ENCODE measurements at places on chromosomes 16 and 17.

DNA sequence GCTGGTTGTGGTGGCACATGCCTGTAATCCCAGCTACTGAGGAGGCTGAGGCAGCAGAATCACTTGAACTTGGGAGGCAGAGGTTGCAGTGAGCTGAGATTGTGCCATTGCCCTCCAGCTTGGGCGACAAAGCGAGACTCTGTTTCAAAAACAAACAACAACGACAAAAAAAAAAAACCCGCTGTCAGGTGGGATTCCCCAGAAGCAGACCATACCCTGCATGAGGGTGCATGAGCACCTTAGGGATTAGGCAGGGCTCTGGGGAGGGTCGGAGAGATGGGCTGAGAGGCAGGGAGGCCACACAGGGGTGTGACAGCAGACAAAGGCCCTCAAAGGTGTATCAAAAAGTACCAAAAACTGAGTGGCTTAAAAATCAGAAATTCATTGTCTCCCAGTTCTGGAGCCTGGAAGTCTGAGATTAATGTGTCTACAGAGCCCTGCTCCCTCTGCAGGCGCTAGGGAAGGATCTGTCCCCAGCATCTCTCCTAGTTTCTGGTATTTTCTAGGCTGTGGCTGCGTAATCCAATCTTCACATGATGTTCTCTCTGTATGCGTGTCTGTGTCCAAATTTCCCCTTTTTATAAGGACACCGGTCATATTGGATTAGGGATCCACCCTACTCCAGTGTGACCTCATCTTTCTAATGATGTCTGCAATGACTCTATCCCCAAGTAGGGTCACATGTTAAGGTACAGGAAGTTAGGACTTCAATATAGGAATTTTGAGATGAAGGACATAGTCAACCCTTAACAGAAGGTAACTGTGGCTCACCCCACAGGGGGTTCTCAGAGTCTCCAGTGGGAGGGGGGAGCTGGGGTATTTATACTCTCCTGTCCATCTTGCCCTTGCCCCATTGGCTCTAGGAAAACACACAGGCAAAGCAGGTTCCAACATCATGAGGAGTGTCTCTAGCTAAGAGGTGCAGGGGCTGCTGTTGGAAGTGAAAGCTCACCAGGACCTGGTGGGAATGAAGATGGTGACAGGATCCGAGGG lies 13.6 kb upstream of the TVP23A start:
- no peak for DNase-seq

- DNase-seq: no peak
Observed at GRCh38 chr16:80664226-80664625, 123.4 kb downstream of the DYNLRB2 start.

DNA sequence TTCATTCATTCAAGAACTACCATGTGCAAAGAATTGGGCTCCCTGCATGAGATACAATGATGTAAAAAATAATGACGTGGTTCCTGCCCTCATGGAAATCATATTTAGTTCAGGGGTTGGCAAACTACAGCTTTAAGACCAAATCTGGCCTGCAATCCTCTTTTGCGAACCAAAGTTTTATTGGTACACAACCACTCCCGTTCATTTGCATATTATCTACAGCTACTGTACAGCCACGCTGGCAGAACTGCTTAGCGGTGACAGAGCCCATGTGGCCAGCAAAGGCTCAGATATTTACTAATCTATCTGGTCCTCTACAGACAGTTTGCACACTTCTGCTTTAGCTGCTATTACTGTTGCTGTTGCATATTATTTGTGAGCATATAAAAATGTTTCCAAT lies 167.7 kb downstream of the XYLT1 start:
- no peak for DNase-seq

- peak; percentile 75 for DNase-seq
Observed at GRCh38 chr17:65888649-65889048, 303.3 kb downstream of the CEP112 start.

DNA sequence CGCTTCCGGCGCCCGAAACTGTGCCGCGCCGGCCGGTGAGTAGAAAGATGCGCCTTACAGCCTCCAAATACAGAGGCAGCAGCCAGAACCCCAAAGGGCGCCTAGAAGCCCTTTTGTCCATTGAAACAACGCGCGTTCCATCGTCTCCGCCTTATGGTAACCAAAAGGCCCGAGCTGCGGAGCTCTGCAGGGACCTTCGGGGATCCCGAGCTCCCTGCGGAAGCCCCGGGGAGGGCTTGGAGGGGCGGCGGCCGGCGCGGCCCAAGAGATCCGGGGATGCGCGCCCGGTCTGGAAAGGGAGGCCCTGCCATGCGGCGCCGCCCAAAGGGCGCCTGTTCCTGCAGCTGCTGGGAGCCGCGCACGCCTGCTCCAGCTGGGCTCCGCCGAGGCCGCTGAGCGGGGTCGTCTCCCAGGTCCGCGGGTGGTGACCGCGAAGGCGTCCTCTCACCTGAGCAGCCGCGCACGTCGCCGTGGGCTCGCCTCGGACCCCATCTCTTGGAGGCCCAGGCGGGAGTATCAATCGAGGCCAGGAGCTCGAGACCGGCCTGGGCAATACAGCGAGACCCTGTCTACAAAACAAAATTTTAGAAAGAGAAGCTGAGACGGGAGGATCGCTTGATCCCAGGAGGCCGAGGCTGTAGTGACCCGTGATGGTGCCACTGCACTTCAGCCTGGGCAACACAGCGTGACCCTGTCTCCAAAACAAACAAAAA lies 742 bp upstream of the FBXO31 start:
- no peak for DNase-seq

- no peak for DNase-seq
Observed at GRCh38 chr16:88196471-88197400, 186.0 kb upstream of the ZNF469 start.

GRCh38 chr16:11379420-11379819 lies 34.2 kb downstream of the RMI2 start:
- no peak for DNase-seq

DNA sequence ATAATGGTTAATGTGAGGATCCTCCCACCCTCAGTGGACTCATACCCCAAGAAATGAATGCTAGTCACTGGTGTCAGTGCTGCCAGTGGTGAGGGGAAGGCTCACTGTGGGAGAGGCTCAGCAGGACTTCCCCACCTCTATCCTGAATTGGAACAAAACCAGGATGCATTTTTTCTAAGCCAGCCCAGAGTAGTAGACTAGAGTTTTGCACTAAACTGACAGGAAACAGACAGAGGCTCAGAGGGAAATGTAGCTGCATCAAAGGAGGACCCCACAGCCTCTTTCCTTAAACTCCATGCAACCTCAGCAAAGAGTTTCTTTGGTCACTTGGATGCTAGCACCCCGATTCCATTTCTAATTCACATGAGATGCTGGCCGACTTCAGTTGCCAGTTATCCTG lies 10.7 kb upstream of the SKAP1 start:
- peak; percentile 7 for DNase-seq

DNA sequence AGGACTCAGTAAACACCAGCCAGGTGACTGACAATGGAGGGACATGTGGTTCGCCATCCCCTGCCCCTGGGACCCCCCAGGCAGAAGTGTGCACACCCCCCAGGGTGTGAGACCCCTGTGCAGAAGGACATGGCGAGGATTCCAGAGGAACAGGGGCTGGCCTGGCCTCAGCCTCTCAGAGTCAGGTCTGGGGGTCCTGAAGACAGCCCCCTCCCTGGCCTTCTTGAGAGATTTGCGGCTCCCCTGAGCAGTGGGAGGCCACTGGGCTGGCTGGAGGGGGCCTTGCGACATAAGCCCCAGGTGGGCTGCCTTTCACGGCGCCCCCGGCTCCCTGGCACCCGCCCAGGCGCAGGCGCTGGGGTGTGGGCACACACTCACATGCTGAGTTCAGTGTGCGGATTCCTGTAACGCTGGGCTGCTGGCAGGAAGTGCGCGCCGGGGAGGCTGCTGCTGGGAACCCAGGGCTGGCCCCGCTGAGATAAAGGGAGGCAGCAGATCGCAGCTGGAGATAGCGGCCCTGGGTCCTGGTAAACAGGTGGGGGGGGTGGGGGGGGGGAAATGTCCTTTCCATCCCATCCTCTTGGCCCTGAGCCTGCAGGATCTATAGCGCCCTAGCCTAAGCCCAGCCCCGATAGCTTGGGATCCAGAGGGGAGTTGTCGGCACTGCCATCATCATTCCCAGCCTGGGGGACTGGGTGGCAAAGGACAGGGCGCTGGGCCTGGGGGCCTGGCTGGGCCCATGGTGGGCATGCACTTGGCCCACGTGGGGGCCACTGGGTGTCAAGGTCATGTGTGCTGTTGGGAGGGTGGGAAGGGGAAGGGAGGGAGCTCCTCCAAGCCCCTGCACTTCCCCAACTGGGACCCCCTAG lies 27.1 kb downstream of the TMEM235 start:
- peak; percentile 18 for DNase-seq

- DNase-seq: no peak
Observed at GRCh38 chr17:19237389-19238166, 412 bp downstream of the EPN2 start.

- DNase-seq: no peak
Observed at GRCh38 chr16:22075776-22076175, 16.6 kb upstream of the VWA3A start.

DNA sequence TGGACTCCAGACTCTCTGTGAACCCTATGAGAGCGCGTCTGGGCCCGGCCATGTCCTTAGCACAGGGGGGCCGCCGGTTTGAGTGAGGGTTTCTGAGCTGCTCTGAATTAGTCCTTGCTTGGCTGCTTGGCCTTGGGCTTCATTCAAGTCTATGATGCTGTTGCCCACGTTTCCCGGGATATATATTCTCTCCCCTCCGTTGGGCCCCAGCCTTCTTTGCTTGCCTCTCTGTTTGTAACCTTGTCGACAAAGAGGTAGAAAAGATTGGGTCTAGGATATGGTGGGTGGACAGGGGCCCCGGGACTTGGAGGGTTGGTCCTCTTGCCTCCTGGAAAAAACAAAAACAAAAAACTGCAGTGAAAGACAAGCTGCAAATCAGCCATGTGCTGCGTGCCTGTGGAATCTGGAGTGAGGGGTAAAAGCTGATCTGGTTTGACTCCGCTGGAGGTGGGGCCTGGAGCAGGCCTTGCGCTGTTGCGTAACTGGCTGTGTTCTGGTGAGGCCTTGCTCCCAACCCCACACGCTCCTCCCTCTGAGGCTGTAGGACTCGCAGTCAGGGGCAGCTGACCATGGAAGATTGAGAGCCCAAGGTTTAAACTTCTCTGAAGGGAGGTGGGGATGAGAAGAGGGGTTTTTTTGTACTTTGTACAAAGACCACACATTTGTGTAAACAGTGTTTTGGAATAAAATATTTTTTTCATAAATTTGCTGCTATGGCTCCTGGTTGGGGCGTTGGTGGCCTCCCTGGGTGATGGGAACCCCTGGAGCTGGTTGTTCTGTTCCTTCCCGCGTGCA lies 23.1 kb downstream of the STAT5A start:
- peak; percentile 91 for DNase-seq

DNA sequence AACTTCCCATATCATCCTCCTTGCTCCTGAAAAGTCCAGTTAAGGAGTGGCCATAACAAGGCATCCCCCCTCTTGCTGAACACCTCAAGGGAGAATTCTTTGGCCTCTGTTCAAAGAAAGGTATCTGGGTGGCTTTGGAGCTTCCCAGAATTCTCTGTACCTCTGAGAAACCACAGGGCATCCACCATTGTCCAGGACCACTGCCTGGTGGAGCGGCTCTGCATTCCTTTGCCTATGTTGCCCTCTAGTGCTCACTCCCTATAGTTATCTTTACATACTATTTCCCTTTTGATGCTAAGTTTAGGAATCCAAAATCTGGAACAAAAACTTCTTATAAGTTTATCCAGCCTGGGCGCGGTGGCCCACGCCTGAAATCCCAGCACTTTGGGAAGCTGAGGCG lies 30.3 kb downstream of the CHD9NB start:
- peak; percentile 50 for DNase-seq

- no peak for DNase-seq
Observed at GRCh38 chr17:49494986-49495841, at the start of gene NGFR. Gene NGFR, plus strand, starts transcription at chr17:49495293. Its CDS starts 125 bp downstream, at chr17:49495418.

DNA sequence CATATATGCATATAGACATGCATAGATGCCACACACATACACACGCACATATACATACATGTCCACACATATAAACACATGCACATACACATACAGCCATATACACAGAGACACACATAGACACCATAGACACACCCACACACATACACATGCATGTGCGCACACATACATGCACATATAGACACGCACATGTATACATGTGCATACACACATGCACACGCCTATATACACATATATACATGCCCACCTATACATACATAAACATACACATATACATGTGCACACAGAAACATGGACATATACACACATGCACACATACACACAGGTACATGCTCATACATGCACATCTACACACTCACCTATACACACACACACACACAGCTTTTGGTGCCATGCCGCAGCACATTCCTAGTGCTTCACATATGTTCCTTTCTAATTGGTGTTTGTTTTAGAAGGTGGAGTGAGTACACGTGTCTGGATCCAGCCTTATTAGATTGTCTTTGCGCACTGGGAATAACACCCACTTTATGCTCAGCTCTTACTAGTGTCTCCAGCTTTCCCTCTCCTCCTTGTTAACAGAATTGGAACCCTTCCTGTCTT lies 198.0 kb downstream of the RPTOR start:
- no peak for DNase-seq

DNA sequence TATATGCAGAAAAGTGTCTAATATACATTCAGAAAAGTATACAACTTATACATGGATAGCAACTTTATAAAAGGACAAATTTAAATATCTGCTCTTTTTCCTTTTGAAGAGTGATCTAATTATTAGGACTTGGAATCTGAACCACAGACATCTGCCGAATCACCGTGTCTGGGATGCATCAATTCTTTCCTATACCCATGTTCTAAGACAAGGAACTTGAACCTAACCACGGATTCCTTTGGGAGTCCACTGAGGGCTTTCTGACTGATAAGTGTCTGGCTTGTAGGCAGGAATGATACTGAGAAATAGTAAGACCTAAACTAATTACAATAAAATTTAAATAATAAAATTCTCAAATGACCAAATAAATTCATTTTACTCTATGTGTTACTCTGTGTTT lies 54.2 kb downstream of the NDEL1 start:
- DNase-seq: peak; percentile 87

DNA sequence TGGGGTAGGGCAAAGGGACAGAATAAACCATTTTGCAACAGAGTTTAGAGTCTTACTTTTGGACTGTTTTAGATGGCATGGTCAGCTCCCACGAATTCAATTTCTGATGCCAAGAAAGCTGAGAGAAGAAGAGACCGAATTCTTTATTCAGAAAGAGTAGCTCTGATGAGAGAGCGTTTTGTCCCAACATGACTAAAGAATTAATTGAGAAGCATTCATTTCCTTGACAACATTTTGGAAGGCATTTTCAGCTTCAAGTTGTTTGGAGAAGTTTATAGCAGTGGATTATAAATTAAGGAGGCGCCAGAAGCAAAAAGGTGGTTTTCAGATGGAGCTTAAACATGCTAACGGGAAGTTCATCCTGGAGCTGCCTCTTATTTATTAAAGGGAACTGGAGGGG lies 12.2 kb downstream of the GAN start:
- no peak for DNase-seq

DNA sequence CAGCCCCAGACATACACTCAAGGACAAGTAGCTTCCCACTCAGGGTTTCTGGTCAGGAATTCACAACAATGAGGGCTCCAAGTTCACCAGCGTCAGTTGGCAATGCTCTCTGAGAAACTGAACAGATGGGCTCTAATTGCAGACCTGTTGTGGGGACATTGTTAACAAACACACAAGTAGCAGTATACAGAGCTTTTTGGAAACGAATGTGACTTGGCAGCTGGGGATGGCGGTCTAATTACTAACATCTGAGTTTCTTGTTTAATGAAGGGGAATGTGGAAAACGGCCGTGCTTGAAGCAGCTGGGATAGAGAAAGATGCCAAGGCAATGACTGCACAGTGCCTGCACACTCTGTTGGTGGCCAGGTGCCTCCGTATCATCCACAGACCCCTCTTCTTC lies 316.1 kb upstream of the IRX3 start:
- DNase-seq: peak; percentile 5

- no peak for DNase-seq
Observed at GRCh38 chr17:4853208-4853671, 20.1 kb downstream of the MINK1 start.

Measured in fibroblast of upper back skin (primary cell).